SIG-M5 (cell line): ENCODE measurements at places on chromosomes 16 and 17.
A peak's percentile ranks its signal among the peaks of the same experiment; 100 is the strongest.

- no peak for DNase-seq
Observed at GRCh38 chr16:53920988-53921387, 217.0 kb downstream of the FTO start.

DNA sequence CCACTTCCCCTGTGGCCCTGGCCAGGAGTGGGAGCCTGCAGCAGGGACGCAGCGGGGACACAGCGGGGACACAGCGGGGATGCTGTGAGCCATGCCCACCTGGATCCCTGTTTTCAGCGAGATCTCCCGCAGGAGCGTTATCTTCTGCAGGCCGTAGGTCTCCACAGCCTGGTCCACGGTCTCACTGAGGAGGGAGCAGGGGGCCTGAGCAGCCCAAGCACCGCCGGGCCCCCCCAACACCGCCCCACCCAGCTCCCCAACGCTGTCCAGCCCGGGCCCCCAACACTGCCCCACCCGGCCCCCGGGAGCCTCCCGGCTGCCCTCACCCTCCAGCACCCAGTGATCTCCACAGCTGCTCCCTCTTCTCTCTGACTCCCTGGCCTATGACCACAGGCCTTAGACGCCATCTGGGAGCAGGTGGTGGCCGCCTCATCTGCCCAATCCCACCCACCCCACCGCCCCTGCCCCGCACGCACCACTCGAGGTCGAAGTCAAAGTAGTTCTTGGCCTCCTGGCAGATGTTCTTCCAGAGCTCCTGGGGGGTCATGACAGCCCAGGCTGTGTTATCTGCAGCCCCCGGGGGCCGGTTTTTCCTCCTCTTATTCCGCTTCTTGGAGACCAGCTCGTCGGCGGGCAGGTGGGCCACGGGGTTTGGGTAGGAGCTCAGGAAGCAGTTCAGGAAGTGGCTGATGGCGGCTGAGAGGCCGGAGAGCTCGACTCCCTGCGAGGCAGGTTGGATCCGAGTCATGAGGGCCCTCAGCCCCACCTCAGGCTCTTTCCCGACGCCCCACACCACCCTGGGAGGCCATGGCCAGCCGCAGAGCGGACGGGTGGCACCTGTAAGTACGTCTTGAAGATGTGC is 17.0 kb downstream of the CLUH start:
- DNase-seq, result no peak

GRCh38 chr17:57924677-57925076 is 30.5 kb downstream of the CUEDC1 start:
- DNase-seq, result no peak

GRCh38 chr16:78796221-78796866 is 696.9 kb downstream of the WWOX start:
- DNase-seq, result no peak

DNA sequence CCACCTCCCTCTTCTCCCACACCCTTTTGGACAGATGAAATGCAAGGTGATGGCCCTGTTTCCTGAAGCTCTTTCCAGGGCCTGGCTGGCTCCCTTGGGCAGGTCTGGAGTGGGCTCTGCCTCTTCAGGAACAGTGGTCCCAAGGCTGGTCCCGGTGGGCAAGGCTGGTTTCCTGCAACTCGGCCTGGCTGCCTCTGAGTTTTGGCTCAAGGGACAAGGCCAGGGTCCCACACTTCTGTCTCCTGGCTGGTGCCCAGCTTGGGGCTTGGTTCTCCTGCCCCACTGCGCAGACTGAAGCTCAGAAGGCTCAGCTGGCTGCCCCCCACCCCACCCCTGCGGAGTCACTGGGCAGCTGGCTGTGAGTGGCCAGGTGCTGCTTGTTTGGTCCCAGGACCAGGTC is 3.8 kb upstream of the ACTG1 start:
- DNase-seq, result no peak

DNA sequence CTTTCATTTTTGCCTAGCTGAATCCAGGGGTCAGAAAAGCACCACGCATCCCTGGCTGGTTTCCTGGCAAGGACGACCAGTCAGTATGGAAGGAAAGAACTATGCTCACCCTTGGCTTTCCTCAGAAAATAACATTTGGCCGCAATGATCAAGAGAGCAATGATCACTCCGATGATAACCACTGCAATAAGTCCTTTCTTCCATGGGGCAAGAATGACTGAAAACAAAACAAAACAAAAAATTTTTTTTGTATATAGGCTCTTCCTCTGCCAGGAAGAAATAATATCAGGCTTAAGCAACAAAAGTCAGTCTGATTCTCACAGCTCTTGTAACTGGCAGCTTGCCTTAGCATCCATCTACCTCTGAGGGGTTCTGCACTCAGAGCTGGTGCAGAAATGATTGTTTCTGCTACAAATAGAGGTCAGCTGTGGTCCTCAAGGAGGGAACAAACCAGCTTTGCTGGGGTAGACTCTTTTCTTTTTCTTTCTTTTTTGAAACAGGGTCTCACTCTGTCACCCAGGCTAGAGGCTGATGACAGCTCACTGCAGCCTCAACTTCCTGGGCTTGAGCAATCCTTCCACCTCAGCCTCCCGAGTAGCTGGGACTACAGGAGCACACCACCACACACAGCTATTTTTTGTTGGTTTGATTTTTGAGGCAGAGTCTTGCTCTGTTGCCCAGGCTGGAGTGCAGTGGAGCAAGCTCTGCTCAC is 35.7 kb downstream of the PECAM1 start:
- no peak for DNase-seq

DNA sequence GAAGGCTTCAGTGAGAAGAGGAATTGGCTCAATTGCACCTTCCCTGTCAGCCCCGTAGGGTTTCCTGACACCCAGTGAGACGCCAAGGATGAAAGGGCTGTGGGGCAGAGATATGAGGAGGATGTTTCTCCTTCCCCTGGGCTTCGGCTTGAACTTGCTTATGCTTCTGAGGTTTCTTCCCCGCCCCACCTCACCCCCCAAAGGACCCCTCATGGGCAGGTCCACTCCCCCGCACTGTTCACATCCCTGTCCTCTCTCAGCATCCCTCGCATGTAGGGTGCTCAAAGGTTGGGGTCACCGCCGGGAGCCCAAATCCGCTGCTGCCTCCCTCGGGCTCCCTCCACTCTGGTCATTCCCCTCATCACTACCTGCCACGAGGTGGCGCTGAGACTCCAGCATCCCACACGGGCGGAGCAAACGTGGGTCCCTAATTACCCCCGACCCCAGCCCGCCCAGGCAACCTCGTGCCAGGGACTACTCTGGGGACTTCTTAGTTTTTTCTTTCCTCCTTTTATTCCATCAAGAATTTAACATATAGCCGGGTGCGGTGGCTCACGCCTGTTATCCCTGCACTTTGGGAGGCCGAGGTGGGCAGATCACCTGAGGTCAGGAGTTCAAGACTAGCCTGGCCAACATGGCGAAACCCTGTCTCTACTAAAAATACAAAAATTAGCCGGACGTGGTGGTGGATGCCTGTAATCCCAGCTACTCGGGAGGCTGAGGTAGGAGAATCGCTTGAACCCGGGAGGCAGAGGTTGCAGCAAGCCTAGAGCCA is 3.3 kb upstream of the TRARG1 start:
- no peak for DNase-seq

- DNase-seq, result no peak
Observed at GRCh38 chr17:32489320-32490100, 2.7 kb downstream of the CDK5R1 start.

- DNase-seq, result no peak
Observed at GRCh38 chr16:68762996-68763756, 26.1 kb downstream of the CDH1 start.

DNA sequence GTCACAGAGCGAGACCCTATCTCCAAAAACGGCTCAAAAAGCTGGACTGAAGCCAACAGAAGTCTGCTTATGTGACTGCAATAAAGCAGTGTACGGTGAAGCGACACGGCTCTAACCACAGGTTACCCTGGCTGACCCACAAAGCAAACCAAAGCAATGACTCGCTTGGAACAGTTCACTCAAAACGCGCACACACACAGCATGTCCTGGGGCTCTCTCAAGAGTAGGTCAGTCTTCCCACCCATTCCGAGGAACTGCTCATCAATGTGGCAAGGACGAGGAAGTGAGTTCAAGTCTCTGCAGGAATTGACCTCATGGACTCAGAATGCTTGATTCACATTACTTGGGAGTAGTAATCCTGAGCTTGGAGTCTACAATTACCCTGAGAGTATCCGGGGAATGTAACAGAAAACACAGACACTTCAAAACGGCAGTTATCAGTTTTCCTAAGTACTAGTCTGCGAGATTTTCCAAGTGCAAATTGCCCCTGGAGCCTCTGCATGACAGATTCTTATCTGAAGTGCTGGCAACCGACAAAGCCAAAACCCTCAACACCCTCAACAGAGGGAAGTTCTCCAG is 25.4 kb downstream of the PELP1 start:
- no peak for DNase-seq

DNA sequence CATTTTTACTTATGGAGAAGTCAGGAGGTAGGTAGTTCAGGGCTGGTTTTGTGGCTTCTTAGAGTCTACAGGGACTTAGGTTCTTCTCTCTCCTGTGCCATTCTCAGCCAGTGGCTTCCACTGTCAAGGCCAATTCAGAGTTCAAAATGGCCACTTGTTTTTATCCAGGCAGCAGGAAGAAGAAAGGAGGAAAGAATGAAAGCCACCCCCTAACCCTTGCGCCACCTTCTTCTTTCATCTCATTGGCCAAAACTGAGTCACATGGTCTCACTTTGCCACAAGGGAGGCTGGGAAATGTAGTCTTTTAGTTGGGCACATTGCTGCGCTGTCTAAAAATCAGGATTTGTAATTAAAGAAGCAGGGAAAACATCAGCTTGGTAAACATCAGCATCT is 60.8 kb upstream of the MED9 start:
- peak; percentile 41 for DNase-seq

GRCh38 chr16:73020409-73020884 is 27.5 kb downstream of the ZFHX3 start:
- no peak for DNase-seq

- DNase-seq, result no peak
Observed at GRCh38 chr16:85592700-85593493, 20.2 kb upstream of the GSE1 start.

GRCh38 chr17:72488555-72489271 is 367.9 kb downstream of the SOX9 start:
- no peak for DNase-seq

DNA sequence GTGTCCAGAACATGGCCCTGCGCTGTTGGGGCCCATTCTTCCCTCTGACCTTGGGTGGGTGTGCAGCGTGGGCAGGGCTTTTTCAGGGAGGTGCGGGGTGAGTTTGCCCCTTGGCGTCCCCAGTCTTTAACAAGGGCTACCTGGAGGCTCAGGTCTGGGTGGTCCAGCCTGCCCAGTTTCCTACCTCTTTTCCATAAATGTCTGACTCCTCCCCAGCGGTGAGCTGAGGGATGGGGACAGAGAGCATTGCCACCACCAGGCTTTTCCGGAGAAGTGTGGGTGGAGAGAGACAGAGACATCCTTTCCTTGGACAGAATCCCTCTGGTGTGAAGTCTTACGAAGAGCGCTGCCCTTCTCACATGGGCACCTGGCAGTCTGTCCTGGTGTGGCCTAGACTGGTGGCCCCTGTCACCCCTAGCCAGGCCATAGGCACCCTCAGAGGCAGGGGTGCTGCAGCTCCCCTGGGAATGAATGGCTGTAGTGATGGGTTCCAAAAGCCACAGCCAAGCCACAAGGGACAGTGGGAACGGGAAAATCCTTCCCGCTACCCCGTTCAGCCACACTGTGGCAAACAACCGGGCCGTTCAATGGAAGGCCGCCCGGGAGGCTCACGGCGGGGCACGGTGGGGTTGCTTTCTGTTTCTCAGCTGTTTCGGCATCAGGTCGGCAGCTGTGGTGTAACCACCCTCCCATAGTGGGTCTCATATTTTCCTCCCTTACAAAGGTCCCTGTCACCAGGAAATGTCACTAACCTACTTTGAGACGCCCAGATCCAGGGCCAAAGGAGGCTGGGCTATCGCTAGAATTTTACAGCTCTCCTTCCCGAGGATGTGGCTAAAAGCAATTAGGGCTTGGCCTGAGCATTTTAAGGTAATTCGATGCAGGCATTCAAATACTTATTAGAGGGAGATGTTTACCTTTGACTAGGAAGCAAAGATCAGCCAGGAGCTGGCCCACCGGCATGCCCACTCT is 61.9 kb upstream of the GSE1 start:
- no peak for DNase-seq

- DNase-seq, result no peak
Observed at GRCh38 chr17:77600346-77600745, 358.2 kb upstream of the TNRC6C start.

DNA sequence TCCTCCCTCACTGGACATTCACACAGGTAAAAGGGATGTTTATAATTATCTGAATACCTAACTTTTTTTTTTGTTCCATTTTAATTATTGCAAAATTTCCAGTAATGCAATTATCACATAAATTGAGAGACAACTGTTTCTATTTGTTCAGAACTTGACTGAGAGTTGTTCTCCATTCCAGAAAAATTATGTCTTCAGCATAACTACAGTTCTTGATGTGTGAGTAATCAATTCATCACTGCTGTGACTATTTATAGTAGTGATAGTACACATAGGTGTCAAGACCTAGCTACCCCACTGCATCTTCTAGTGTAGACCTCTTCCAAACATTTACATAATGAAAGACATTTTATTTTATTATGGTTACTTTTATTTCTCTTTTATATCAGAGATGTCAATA is 5.8 kb upstream of the TNRC6A start:
- no peak for DNase-seq

DNA sequence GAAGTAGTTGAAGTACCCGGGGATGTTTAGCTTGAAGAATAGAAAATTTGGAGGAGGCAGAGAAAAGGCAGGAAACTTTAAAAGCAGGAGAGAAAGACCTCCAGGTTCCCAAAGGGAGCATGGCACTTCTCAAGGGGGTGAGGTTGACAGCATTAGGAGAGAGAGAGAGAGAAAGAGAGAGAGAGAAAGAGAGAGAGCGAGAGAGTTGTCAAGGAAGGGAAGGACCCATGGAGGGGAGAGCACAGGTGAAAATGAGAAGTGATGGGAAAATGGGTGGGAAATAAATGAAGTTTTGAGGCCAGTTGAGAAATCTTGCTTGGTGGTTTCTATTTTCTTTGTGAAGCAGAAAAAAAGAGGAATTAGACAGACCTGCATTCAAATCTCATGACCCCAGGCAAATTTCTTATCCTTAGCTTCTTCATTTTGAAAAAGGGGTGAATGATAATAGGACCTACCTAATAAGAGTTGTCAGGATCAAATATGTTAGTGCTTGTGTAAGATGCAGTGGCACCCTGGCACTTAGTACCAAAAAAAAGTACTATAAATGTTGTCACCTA is 24.0 kb downstream of the PRKCB start:
- DNase-seq, result no peak
